NCI-H69 (cell line): ENCODE measurements at places on chromosomes 2 and 18.
A peak's percentile ranks its signal among the peaks of the same experiment; 100 is the strongest.

GRCh38 chr18:58887613-58887963 is 22.9 kb downstream of the ZNF532 start:
- no peak for DNase-seq

- no peak for DNase-seq
Measured at GRCh38 chr2:28233164-28233676, 159.4 kb upstream of the FOSL2 start.

DNA sequence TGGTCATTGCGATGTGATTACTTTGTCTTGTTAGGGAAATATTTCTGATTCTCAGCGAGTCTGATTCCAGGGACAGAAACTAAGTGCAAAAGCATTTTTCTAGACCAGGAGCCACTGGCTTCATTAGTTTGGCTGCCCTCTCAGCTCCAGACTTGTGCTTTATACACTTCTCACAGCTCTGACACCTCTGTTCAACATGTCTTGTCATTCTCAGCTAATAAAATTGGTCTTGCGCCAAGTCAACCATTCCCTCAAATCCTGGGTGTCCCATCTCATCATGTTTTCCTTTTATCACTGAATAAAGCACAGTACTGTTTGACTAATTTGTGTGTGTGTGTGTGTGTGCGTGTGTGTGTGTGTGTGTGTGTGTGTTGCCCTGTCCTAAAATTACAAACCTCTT is 215.5 kb upstream of the EPHA4 start:
- DNase-seq, result no peak

- no peak for DNase-seq
Measured at GRCh38 chr18:2529154-2529553, 42.2 kb downstream of the METTL4 start.

DNA sequence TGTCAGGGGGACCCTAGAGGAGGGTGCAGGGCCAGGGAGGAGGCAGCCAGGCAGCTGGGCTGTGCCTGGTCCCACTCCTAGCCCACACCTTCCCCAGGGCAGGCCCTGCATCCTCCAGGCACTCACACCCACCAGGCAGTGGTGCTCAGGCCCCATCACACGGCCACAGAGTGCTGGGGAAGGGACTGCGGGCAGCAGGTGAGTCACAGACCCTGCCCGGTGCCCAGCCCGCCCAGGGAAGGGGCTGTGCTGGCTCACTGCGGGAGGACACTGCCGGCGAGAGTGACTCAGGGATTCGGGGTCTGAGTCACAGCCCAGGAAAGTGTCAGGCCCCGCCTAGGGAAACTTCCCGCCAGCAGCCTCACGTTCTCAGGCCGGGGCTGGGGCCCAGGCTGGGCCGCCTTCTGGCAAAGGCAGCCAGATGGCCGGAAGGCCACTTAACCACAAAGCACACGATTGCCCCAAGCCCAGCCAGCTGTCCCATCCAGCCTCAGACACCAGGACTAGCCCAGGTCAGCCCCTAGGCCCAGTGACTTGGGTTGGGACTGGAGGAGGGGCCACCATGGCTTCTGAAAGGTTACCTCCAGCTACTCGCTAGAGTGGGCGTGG is 42.2 kb downstream of the BIN1 start:
- DNase-seq, result no peak

- no peak for DNase-seq
Measured at GRCh38 chr2:47070920-47071824, 83.9 kb downstream of the STPG4 start.

- DNase-seq, result peak; percentile 24
Measured at GRCh38 chr2:121475811-121476571, 54.7 kb upstream of the RNU4ATAC start.

DNA sequence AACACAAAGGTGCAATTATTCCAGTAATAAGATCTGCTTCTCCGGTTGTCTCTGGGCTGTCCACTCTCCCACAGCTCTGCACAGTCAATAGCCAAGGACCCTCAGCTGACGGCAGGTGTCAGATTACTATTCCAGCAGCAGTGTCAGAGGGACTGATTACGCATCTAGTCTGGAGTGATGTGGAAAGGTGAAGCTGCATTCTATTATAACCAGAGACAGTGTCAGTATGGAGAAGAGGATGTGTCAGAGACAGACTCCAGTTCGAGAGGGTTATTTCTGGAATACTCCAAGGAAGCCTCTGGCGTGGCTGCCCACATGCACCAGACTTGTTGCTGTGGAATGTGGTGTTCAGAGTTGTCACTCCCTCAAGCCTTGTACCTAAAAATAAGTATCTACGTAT is 163.6 kb upstream of the TMEM200C start:
- DNase-seq, result peak; percentile 89

DNA sequence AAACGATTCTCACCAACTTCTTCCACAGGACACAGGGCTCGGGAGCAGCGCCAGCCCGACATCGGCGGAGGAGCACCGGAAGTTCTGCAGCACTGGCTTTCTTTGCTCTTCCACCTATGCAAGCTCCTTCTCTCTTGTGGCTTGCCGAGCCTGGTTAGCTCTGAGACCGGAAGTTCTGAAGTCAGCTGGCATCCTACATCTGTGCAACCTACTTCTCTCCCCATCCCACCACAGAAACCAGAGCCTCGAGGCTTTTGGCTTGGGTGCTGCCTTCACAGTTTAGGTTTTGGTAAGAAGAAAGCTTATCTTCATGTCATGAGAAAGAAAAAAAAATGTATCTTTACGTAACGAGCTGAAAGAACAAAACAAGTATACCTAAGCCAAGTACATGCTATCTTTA is 111.7 kb downstream of the ANKRD44 start:
- DNase-seq, result no peak

DNA sequence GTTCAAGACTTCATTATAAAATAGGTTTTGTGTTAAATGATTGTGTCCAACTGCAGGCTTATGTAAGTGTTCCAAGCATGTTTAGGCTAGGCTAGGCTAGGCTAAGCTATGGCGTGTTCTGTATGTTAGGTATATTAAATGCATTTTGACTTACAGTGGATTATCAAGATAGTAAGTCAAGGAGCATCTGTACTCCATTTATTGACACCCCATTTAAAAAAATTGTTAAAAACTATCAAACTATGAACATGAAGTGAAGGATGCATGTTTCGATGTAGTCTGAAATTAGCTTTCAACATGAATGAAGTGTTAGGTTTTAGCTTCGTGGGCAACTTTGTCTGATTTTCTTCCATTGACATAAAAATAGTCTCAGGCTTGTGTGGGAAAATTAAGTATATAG is 290.5 kb downstream of the PARD3B start:
- DNase-seq, result no peak

DNA sequence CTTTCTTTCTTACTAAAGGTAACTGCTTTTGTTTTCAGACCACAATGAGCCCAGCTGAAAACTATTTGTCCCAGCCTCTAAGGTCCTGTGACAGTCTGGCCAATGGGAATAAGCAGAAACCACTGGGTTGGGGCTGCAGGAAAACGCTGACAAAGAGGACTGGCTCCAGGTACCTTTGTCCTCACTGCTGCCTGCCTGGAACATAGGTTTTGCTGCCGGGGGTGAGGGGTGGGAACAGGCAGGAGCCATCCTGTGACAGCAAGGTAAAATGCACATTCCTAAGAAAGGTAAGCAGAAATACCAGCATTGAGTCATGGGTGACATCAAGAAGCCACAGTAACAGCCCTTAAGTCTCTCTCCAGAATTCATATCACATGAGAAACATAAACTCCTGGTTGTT is 21.6 kb downstream of the PTPN2 start:
- peak; percentile 45 for DNase-seq

- no peak for DNase-seq
Measured at GRCh38 chr2:121182520-121182919, 102.5 kb downstream of the TFCP2L1 start.

GRCh38 chr2:53998834-53999233 is 28.0 kb upstream of the PSME4 start:
- peak; percentile 28 for DNase-seq

DNA sequence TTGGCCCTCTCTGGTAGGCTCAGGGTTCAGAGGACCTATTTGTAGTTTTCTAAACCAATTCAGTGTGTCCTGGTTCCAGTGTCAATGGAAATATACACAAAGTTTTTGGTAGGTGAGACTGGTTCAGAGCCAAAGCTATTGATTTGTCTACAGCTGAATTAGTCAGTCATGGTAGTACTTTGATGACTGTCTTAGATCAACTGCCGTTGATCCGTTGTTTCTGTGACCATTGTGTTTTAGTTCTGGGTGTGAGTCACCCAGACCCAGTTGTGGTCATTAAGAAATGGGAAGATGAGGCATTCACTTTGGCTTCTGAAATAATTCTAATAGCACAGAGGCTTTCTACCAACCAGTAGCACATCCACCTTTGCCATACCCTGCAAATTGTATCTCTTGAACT is 16.0 kb upstream of the RPE start:
- no peak for DNase-seq

GRCh38 chr2:199370150-199370780 is 87.5 kb downstream of the SATB2 start:
- no peak for DNase-seq

GRCh38 chr2:113734185-113734584 is 22.3 kb downstream of the SLC35F5 start:
- DNase-seq, result no peak

GRCh38 chr2:85457877-85458316 is 39.4 kb downstream of the SH2D6 start:
- peak; percentile 82 for DNase-seq

DNA sequence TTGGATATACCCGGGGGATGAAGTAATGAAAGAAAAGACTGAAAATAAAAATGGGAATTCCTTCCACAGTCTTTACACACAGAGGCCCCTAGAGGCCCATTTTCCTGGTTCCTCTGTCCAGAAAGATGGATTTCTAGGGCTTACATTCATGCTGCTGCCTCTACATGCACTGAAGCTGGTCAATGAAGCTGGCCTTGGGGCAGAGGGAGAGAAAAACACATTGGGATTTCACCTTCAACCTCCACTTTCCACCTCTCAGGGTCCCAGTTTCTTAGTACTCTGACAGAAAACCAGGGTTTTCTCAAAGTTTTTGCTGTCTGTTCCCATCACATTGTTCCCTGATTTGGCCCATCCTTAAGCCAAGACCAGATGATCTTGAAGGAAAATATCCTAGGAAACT is 154.6 kb upstream of the ZSWIM2 start:
- no peak for DNase-seq
